Fibroblast of villous mesenchyme (primary cell): ENCODE measurements at places on chromosomes 7 and 10. TPM values are rescaled to one million over a fixed set of nuclear protein-coding genes. Genes with fewer than 3 reads are reported as not detected.
A peak's percentile ranks its signal among the peaks of the same experiment; 100 is the strongest.

- DNase-seq, result no peak
Measured at GRCh38 chr10:62023329-62023728, 121.8 kb downstream of the ARID5B start.

- no peak for DNase-seq
Measured at GRCh38 chr10:29495366-29495765, 139.4 kb downstream of the SVIL start.

GRCh38 chr10:10235003-10235402, 782.7 kb upstream of the CELF2 start:
- no peak for DNase-seq

GRCh38 chr10:50577681-50578350, 45.9 kb downstream of the SGMS1 start:
- DNase-seq, result peak; percentile 50

GRCh38 chr10:102918817-102919245, 737 bp downstream of the CNNM2 start:
- no peak for DNase-seq

GRCh38 chr7:98281757-98282606, 496 bp downstream of the BRI3 start:
- no peak for DNase-seq

DNA sequence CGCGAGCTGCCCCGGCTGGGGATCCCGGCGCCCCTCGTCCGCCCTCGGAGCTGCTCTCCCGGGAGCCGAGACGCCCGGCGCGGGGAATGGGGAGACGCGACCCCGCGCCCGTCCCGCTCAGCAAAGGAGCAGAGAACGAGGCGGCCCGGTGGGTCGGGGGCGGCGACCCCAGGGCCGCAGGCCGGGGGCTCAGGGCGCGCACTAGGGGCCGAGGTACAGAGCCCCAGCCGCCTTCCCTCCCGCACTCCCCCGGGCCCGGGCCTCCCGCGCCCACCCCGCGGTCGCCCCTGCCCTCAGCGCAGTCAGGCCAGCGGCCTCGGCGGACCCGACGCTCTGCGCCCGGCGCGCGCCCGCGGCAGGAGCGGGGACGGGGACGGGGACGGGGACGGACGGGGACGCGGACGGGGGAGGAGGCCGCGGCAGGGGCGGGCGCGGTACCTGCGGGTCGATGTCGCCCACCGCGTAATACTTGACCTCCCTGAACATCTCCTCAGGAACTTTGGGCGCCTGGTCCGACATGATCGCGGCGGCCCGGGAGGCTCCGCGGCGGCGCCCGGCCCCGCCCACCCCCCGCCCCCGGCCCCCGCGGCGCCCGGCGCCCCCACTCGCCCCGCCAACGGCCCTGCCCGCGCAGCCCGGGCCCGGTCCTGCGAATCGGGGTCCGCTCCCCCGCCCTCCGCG, 373 bp downstream of the PAXIP1 start:
- no peak for DNase-seq

- no peak for DNase-seq
Measured at GRCh38 chr10:104639590-104640338, 1.3 kb upstream of the SORCS3 start.

- DNase-seq, result no peak
Measured at GRCh38 chr10:95820363-95820762, 64.4 kb downstream of the ENTPD1 start.

DNA sequence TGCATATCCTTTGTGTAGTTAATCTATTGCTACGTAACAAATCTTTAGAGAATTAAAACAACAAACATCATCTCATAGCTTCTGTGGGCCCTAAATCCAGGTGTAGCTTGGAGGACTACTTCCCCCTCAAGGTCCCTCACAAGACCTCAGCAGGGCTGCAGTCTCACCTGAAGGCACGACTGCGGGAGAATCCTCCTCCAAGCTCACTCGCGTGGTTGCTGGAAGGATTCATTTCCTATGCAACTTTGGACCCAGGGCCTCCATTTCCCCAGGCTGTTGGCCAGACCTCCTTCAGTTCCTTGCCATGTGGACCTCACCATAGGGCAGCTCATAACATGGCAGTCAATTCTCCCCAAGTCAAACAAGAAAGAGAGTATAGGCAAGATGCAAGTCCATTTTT, 140.4 kb downstream of the OAT start:
- no peak for DNase-seq

DNA sequence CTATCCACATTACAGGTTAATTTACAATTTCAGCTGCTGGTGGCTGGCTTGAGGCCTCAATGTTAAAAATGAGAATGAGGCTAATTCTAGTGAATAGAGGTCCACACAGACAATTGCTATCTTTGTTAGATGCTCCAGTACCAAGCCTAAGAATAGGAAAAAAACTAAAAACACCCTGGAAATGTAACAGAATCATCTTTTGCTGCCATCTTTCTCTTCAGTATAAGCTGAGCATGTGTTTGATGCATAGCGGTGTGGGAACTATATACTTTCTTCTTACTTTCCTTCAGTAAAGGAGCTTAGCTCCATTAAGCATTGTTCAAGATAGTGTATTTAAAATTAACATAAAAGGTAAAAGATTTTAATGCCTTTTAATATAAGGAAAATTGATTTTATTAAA, 5.6 kb downstream of the TMEM229A start:
- DNase-seq, result no peak

DNA sequence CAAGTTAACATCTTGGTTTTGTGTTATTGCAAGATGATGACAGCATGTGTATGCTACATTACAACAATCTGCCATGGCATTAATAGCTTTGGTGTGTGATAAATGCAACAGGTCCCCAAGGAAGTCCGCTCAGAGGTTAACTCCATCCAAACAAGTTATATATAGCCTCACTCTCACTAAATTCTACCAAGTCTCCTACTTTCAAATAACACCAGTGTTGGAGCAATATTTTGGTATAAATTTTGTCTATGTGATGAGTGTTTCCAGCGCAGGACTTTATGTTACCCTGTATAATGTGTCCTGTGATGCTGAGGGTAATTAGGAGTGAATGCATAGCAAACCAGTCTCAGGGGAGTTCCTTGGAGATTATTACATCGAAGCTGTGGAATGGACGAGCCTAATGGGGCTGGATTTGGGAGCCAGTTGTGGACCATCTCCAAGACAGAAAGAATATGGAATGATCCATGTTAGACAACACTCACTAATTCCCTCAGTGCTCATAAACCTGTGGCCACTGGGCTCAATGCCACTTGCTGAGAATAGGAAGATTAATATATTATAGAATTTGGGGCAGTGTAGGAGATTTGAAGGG, 127.6 kb upstream of the CXCL12 start:
- DNase-seq, result no peak

GRCh38 chr7:85535974-85536729, 349.3 kb upstream of the SEMA3D start:
- DNase-seq, result peak; percentile 18

- peak; percentile 33 for DNase-seq
Measured at GRCh38 chr7:10973942-10974911, 555 bp downstream of the PHF14 start.

GRCh38 chr10:51010977-51011376, 63.3 kb upstream of the PRKG1 start:
- peak; percentile 58 for DNase-seq

DNA sequence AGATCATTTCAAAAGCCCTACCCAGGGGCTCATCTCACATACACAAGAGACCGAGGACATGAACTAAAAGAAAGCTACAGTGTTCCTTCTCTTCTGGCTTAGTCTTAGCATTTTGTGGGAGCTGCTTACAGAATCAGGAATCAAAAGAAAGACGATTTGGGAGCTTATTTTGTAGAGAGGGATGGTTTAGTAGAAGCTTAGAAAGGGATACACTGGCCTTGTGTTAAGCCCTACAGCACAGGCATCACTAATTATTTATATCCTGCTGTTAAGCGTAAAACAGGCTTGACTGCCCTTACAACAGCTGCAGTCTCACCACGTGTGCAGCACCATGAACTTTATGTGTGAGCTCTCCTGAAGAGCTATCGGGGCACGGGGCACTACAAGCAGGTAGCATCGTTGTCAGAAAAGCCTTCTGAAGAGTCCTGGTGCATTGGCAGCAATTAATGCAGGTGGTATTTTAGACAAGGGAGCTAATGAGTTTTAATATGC, 798.3 kb downstream of the NXPH1 start:
- no peak for DNase-seq

DNA sequence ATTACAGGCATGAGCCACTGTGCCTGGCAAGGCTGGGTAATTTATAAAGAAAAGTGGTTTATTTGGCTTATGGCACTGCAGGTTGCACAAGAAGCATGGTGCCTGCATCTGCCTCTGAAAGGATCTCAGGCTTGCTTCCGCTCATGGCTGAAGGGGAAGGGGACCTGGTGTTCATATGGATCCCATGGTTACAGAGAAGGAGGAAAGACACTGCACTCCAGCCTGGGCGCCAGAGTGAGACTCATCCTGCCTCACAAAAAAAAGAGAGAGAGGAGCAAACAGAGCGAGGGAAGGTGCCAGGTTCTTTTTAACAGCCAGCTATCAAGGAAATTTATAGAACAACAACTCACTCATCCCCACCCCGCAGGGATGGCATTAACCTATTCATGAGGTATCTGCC, 36.2 kb downstream of the HIP1 start:
- DNase-seq, result no peak

DNA sequence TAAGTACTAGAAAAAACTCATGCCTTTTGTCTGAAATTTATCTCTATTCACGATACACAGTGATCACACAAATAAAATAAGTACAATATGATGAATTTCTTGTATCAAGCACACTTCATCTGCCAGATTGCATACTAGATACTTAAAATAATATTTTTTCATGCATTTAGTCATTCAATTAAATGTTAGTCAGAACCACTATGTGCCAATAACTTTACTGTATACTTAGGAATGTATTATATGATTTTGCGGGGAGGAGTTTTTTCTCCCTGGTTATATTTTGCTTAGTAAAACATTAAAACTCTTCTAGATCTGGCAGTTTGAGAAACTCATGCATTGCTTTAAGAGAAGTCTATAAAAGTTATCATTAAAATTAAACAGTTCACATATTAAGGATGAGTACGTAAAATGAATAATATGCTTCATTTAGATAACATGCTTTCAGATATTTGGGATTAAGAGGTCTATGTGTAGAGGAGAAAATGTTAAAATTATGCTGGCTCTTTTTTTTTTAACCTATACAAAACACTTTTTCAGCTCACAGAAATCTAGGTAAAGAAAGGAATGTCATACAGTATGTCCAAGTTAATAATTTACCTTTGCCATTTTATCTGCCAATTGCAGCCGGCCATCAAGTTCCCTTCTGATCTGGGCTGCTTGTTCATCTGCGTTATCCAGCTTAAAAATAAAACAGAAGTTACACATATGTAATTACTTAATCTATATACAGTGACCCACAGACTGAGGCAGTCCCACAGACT, 70.1 kb downstream of the RNF133 start:
- no peak for DNase-seq

GRCh38 chr10:123413353-123413752, 252.8 kb upstream of the GPR26 start:
- no peak for DNase-seq

- peak; percentile 26 for DNase-seq
Measured at GRCh38 chr10:75744261-75744660, 312.8 kb downstream of the LRMDA start.

GRCh38 chr7:22220941-22221340, 136.0 kb downstream of the RAPGEF5 start:
- no peak for DNase-seq

DNA sequence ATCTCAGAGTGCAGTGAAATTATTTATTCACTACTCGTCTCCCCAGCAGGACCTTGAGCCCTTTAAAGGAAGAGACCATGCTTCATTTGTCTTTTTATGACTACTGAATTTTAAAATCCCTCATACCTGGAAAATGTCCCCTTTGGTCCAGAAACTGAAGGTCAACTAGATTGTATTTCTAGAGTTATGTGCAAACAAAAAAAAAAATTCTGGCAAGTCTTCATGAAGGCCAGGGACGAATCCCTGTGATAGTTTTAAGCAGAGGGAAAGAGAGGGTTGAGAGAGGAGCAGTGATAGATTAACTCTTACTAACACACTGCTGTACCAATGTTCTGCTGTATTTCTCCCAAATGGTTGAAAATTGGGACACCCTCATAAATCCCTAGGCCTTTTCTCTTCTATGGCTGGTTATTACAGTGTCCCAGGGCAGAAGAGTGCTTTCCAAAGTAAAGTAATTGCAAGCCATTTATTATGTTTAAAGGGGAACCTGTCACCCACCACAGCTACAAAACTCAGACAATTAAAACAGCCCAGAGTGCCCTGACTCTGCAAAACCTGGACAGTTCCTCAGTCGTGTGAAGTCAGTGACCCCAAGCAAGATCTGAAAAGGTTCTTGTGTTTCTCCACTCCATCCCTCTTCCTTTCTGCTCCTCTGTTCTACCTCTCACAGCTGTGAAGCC, 182.8 kb upstream of the AOAH start:
- DNase-seq, result no peak

DNA sequence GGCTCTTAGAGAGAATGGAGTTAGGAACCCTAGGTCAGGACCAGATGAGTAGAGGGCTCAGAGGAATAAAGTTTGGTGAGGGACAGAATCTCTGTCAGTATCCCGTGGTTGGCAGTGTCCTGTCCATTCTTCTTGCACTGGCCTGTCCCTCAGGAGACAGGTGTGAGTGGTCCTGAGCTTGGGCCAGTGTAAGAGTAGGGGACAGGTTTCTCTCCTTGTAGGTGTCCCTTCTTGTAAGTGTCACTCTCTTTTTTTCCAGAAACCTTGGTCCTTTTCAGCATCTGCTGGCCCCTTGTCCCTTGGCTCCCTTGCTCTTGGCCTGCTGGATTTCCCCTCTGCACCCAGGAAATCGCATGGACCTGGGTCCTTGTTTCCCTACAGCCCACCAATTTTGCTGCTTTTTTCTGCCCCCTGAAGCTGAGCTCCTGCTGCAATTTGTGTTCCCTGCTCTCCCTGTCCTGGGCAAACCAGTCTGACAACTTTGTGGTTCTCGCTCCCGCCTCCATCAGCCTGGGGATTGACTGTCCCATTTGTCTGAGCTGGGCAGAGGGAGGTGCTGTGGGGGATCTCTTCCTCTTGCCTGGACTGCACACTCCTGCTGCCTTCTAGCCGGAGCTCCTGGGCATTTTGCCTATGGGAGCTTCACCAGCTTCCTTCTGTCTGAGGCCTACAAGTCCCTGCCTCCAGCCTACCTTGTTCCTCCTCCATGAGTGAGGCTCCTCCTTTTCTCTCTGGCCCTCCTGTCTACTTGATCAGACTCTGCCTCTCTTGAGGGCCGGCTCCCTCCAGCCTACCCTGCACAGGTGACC, 6.5 kb downstream of the TSPAN14 start:
- no peak for DNase-seq

Gene UPK3B
- 0.43 TPM in 1 of 2 replicates, not detected in the other for total RNA-seq

Gene TMEM139
- not detected in 2 replicates for total RNA-seq

Gene GPC2
- 0.43 and 2.9 TPM in 2 replicates for total RNA-seq

Gene YAE1
- total RNA-seq, result 29.3 and 56.6 TPM in 2 replicates

Gene DNAJC12
- 1.3 TPM in 2 replicates for total RNA-seq

Gene NRCAM
- total RNA-seq, result 0.97 and 1.3 TPM in 2 replicates

Gene FAM24B
- 2.9 and 3.5 TPM in 2 replicates for total RNA-seq

Gene PTTG1IP2
- not detected in 2 replicates for total RNA-seq
